ENCODE measurements at places on chromosomes 12 and 14.

- DNase-seq, result no peak
These were observed 12.9 kb upstream of the ASPG start for GRCh38 chr14:104072586-104072985.

DNA sequence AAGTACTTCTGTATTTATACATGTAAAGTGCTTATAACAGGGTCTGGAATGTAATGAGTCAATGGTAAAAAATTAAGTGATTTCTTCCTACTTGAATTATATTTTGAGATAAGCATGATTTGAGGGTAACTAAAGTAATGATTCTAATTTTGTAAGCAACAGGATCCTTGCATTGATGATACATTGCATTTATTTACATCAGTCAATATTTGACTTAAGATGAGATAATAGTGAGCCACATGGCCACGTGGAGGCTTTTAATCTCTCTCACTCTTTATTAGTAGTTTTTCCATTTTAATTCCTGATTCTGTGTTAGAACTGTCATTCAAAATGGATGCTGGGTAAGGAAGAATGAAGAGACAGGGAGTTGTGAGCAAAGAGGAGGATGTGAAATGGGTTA lies 298.1 kb upstream of the PRICKLE1 start:
- no peak for DNase-seq

DNA sequence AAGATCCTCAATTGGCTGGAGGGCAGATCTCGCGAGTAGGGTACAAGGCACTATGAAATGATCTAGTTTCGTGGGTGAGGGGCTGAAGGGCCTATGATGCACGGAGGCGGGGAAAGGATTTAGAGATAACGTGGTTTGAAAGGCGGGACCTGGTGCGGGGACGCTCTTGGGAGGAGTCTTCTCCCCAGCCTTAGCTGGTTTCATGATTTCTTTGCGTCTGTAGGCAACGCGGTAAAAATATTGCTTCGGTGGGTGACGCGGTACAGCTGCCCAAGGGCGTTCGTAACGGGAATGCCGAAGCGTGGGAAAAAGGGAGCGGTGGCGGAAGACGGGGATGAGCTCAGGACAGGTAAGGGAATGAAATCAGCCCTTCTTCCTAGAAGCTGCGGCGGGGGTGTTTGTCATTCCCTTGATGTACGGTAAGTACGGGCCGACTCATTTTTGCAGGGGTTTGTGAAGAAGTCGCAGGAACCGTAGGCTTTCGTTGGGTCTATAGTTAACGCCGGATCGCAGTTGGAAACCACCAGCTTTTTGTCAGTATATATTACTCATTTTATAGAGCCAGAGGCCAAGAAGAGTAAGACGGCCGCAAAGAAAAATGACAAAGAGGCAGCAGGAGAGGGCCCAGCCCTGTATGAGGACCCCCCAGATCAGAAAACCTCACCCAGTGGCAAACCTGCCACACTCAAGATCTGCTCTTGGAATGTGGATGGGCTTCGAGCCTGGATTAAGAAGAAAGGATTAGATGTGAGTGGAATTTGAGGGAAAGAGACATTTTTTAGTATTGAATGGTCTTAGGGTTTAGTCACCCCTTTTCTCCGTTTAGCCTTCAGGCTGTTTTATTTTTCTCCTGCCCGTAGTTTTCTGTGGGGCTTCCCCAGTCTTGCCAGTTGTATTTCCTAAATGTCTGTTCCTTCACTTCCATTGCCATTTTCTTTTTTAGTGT lies 602 bp downstream of the APEX1 start:
- peak; percentile 81 for DNase-seq

GRCh38 chr12:65511912-65512311 lies 233.4 kb downstream of the MSRB3 start:
- no peak for DNase-seq

DNA sequence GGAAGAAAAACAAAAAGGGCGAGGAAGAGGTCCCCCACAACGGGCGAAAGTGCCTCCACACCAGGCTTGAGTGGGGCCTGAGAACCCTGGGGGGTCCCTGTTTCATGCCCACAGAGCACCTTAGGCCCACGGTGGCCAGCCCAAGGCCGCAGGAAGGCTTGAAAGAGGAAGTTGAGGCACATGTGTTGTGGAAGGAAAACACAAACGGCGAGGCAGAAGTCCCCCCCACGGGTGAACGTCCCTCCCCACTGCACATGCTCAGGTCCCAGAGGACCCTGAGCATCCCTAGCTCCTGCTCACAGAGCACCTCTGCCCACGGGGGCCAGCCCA lies 371.5 kb downstream of the ALG10 start:
- no peak for DNase-seq

- no peak for DNase-seq
These were observed 42.0 kb downstream of the PPP1R36 start for GRCh38 chr14:64591809-64592208.

All from suppressor macrophage (primary cell).